ENCODE measurements at places on chromosomes 7 and 10. TPM values are rescaled to one million over a fixed set of nuclear protein-coding genes. Genes with fewer than 3 reads are reported as not detected.

SPDYE2B gene
- polyA plus RNA-seq = not detected

CUTC gene
- 57.6 TPM for polyA plus RNA-seq

MRLN gene
- polyA plus RNA-seq = not detected

RBAK gene
- polyA plus RNA-seq = 5.3 TPM

ARHGAP22 gene
- 0.64 TPM for polyA plus RNA-seq

UNCX gene
- polyA plus RNA-seq = not detected

FFAR4 gene
- not detected for polyA plus RNA-seq

PAXIP1 gene
- 2.9 TPM for polyA plus RNA-seq

RPS24 gene
- 1,078 TPM for polyA plus RNA-seq

CEP55 gene
- polyA plus RNA-seq = 0.53 TPM

All from IgD-negative memory B cell (primary cell).